NCI-H2107 (cell line): ENCODE measurements at places on chromosomes 2 and 18.

DNA sequence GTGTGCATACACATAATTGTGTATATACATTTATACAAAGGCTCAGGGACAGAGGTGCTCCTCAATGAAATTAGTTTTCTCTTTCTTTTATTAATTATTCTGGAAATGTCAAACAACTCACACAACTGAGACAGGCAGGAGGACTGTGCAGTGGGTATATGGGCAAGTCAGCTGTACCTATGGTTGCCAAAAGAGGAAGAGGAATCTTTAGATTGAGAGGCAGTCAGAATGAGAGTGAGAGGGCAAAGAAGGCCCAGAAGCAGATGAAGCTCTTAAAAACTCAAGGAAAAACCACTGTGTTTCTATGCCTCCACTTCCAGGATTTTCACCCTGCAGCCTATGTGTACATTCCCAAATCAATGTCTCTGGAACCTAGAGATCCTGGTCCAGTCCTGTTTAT, 79.1 kb downstream of the CACNB4 start:
- no peak for DNase-seq

DNA sequence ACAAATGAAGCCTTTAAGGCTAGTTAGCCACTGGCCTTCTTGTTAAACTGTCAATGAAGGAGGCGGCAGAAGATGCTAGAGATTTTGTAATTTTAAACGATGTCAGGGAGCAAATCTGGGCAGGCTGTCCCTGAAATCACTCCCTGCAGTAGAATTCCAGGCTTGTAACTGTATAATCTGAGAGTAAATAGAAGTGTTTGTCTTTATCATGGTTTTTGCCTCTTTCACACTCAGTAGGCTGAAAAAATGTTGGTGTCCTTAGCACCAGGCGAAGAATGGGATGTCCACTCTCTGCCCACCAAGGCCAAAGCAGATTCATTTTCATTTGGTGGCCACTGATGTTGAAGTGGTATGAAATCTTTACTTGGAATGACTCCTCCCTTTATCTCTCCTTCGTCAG, 136.9 kb upstream of the THSD7B start:
- no peak for DNase-seq

DNA sequence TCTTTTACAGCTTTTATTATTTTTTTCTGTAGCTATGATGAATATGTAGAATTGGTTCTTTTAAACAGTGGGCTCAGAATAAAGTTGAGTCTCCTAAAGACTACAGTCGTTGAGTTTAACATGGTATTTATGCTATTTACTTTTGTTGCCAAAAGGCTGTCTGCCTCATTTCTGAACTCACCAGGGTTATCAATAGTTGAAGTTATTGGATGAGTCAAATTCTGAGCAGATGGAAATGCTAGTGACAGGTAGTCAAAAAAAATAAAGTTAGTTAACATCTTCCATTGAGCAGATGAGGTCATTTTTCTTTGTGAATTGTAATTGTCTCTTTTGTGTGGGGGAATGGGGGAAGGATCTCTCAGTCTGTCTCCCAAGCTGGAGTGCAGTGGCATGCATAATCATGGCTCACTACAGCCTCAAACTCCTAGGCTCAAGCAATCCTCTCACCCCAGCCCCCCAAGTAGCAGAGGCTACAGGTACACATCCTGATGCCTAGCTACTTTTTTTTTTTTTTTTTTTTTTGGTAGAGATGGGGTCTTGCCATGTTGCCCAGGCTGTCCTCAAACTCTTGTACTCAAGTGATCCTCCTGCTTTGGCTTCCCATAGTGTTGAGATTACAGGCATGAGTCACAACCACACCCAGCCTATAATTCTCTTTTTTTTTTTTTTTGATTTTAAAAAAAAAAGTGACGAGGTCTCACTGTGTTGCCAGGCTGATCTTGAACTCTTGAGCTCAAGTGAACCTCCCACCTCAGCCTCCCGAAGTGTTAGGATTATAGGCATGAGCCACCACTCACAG, 8.9 kb downstream of the PAPOLG start:
- DNase-seq, result no peak

DNA sequence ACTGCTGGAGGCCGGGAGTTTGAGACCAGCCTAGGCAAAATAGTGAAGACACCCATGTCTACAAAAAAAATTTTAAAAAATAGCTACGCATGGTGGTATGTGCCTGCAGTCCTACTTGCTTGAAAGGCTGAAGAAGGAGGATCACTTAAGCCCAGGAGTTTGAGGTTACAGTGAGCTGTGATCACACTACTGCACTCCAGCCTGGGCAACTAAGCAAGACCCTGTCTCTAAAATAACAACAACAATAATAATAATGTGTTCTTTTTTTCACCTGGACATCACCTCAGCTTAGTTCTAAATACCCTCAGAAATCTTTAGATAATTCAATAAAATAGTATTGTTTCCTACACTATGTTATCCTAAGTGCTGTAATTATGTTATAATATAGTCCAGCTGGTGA, 397.1 kb upstream of the ZNF804A start:
- no peak for DNase-seq

DNA sequence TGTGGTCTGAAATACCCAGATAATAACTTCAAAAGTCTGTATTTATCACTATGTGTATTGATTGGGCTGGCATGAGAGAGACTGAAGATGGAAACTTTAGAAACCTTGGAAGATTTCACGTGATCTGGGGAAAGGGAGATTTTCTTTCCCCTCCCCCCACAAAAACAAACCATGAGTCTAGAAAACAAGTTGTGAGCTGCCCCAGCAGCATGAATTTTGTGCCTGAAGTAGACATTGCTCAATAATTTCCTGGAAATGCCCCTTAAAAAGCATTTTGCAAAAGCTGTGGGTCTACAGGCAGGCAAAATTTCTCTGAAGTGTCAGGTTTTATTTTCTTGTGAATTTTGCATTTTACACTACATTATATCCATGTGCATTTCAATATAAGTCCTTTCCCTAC, 101.8 kb downstream of the ETAA1 start:
- no peak for DNase-seq

- DNase-seq, result peak; percentile 38
Measured at GRCh38 chr18:46324087-46324955, 220.1 kb downstream of the HAUS1 start.

DNA sequence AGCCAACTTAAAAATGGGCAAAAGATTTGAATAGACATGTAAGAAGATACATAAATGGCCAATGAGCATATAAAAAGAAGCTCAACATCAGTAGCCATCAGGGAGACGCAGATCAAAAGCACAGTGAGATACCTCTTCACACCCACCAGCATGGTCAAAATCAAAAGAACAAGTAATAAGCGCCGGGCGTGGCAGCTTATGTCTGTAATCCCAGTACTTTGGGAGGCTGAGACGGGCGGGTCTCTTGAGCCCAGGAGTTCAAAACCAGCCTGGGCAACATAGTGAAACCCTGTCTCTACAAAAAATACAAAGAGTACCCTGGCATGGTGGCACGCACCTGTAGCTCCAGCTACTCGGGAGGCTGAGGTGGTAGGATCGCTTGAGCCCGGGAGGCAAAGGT, 4.6 kb upstream of the CIB4 start:
- DNase-seq, result no peak

GRCh38 chr2:136327162-136327852, 209.4 kb upstream of the CXCR4 start:
- no peak for DNase-seq

DNA sequence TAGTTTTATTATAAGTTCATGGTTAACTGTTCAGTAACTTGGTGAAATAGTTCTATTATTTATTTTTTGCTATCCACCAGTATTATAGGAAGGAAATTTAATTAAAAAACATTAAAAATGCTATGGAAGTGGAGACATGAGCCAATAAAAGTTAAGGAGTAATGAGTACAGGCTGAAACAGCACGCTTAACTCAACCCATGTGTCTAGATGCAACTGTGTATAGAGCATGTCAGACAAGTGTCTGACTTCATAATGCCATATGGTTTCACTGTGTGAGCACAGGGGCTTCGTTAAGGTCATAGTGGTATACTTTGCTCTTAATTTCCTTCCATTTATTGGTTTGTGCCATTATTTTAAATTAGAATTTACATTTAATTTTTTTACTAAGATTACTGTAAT, 566.8 kb upstream of the NRP2 start:
- DNase-seq, result no peak

DNA sequence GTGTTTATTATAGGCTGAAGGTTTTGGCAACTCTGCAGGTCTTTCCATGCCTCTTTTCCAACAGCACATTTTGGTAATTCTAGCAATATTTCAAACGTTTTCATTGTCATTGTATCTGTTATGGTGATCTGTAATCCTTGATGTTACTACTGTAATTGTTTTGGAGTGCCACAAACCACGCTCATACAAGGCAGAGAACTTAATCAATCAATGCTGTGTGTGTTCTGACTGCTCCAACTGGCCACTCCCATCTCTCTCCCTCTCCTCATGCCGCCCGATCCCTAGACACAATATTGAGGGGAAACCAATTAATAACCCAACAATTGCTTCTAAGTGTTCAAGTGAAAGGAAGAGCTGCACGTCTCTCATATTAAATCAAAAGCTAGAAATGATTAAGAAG, 32.9 kb downstream of the HDLBP start:
- no peak for DNase-seq

GRCh38 chr2:68645523-68645922, 2.1 kb downstream of the PROKR1 start:
- no peak for DNase-seq

DNA sequence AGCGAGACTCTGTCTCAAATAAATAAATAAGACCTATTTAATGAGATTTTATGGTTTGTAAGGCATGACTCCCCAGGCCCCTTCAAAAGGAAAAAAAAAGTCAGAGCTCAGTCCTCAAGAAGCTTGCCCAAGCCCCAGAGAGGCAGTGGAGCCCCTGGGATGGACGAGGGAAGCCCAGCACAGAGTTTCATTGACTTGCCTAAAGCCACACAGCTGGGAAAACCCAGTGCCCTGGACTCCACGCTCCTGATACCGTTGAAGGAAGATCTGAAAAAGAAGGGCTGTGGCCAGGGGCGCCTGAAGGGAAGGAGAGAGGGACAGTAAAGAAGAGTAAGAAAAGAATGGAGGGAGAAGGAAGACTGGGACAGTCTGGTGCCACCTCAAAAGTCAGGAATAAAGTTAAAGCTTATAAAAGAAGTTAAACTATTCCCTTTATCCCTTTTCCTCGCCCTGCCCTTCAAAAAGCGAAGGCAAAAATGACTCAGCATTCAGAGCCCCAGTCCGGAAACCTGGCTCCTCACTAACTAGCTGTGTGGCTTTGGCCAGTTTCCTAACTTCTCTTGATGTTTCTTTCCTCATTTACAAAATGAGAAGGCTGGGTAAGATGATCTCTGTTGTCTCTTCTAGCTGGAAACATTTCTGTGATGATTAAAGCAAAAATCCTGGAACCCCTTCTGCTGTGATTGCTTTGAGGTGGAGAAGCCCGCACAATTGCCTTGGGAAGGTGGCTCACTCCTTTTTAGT, 46.7 kb downstream of the LYPD1 start:
- DNase-seq, result no peak

DNA sequence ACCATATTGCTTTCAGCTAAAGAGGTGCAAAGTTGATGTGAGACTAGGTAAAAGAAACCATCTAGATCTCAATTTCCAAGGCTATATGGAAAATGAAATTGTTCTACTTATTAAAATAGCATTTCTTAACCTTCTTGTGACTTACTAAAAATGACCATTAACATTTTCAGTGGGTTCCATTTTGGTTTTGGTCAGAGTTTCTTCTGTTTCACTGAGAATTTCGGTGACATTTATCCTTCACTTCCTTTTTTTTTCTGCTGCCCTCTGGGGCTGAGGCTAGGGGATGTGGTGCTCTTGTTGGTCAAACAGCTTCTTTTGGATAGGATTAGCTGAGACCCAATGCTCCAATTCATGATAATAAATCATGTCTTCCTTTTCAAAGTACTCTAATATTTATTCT, 44.3 kb upstream of the REL start:
- DNase-seq, result no peak

DNA sequence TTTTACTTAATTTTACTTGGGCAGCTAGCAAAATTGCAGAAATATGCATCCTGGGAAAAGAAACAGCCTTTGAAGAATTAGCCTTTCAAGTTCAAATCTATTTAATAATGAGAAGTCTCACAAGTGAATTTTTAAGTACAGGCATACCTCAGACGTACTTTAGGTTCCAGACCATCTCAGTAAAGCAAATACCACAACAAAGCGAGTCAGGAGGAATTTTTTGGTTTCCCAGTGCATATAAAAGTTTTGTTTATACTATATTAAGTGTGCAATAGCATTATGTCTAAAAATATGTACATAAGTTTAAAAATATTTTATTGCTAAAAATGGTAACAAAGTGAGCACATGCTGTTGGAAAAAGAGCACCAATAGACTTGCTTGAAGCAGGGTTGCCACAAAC, 50.8 kb upstream of the TWSG1 start:
- no peak for DNase-seq

- DNase-seq, result no peak
Measured at GRCh38 chr2:176004934-176005333, 2.9 kb upstream of the LNPK start.

DNA sequence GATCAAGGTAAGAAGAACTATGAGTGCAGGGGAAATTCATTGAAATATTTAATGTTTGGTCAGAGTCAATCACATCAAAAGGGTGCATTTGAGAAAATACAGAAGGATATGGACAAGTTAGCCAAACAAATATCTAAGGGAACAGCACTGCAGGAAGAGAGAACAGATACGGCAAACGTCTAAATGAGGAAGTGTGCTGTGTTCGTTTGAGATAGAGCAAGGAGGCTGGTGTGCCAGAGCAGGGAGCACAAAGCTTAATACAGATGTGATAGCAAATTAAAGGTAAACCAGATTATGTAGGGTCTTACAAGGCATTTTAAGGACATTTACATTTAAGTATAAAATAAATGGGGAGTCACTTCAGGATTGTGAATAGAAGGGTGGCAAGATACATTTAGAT, 241.3 kb upstream of the ZNF804A start:
- no peak for DNase-seq

GRCh38 chr2:69055688-69056470, 42.9 kb downstream of the ANTXR1 start:
- DNase-seq, result no peak

- DNase-seq, result no peak
Measured at GRCh38 chr2:174939046-174939445, 66.1 kb downstream of the CHN1 start.

- no peak for DNase-seq
Measured at GRCh38 chr2:240604939-240605716, 18.6 kb downstream of the CAPN10 start.

GRCh38 chr2:150482667-150483400, 4.6 kb downstream of the RND3 start:
- no peak for DNase-seq

- no peak for DNase-seq
Measured at GRCh38 chr2:178298785-178299212, 104.5 kb downstream of the OSBPL6 start.

GRCh38 chr18:37160038-37160820, 331.3 kb downstream of the KIAA1328 start:
- no peak for DNase-seq

GRCh38 chr2:107625982-107626381, 200.7 kb upstream of the RGPD4 start:
- no peak for DNase-seq

GRCh38 chr2:18925296-18925695, 335.9 kb upstream of the NT5C1B start:
- no peak for DNase-seq
